NCI-H226 (cell line): ENCODE measurements at places on chromosomes 2 and 18.

- peak; percentile 87 for DNase-seq
These were observed 92.8 kb upstream of the OTOS start for GRCh38 chr2:240232961-240233884.

- DNase-seq: peak; percentile 90
These were observed 739.5 kb downstream of the SOCS6 start for GRCh38 chr18:71028285-71028762.

DNA sequence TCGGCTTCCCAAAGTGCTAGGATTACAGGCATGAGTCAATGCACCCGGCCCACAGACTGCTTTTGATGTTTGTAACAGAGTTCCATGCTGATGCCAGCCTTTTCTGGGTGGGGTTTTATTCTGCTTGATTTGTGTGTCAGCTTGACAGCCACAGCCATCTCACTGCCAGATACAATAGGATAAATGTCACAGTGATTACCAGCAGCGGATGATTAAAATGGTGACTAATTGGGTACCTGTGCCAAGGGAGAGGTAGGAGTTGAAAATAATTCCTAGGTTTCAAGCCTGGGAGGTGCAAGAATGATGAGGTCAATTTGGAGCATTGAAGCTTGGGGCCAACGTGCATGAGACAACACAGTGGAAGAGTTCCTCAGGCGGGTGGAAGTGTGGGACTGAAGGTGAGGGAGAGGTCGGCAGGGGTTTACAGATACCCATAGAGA lies 39.4 kb downstream of the SH2D6 start:
- DNase-seq: peak; percentile 44

- no peak for DNase-seq
These were observed 136.3 kb downstream of the ERBB4 start for GRCh38 chr2:212402316-212402715.

- DNase-seq: no peak
These were observed 32.9 kb downstream of the CFAP210 start for GRCh38 chr2:169661265-169661664.

DNA sequence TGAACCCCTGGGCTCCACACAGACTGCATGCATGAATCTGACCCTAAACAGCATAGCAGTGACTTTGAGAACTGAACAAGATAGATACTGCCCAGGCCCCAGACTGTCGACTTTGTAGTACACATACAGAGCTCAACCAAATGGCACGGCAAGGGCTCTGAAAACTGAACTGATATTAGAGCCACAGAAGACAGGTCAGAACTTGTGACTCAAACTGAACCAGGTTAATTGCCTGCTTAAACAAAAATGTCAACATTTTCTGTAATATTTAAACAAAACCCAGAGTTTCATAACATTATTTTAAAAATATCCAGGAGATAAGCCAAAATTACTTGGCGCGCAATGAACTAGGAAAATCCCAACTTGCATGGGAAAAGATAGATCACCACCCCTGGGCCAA lies 260.3 kb downstream of the TPGS2 start:
- no peak for DNase-seq

DNA sequence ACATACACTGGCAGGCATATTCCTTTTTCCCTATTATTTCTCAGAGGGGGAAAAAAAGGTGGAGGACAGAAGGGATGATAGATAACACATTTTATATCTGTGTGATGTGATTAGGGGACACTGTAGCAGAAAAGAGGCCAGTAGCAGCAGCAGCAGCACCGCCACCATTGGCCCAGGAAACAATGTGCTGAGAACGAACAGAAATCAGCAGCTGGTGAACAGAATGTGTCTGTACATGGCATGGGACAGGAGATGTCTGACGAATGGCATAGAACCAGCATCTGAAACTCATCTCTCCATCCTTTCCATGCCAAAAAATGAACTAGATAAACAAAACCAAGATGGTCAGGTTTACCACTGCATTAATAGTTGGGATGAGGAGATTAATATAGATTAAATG lies 936.1 kb upstream of the ACVR2A start:
- DNase-seq: no peak

DNA sequence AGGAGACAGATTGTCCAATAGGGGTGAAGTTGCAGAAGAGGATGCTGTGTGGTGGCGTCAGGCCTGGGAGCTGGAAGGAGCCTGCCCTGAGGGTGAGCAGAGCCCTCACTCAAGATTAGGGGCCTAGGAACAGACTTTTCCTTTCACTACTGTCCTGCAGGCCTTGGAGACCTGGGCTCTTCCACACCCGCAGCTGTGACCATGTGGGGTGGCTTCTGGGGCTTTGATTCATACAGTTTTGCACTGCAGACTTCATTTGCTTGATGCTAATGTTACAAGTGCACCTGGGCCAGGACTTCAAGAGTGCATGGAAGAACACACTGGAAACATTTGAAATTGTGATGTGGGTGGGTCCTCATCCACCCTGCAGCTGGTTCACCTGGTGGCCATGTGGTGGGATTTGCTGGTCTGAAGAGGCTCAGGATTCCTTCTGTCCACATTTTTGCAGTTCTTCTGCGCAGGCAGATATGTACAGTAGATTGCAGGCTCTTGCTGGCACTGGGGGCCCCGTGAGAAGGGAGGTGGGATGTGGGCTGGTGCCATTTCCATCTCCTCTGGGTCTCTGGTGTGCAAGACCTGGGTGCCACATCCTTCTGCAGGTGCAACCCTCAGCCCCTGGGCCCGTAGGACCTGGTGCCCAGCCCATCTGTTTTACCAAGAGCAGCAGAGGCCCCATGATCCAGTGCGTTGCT lies 9.9 kb downstream of the GLI2 start:
- DNase-seq: no peak
